ENCODE measurements at places on chromosomes 16 and 17.
A peak's percentile ranks its signal among the peaks of the same experiment; 100 is the strongest.

- DNase-seq, result no peak
Observed at GRCh38 chr16:26717826-26718225, 348.9 kb upstream of the C16orf82 start.

- peak; percentile 75 for DNase-seq
Observed at GRCh38 chr16:66357523-66357928, 9.0 kb upstream of the CDH5 start.

DNA sequence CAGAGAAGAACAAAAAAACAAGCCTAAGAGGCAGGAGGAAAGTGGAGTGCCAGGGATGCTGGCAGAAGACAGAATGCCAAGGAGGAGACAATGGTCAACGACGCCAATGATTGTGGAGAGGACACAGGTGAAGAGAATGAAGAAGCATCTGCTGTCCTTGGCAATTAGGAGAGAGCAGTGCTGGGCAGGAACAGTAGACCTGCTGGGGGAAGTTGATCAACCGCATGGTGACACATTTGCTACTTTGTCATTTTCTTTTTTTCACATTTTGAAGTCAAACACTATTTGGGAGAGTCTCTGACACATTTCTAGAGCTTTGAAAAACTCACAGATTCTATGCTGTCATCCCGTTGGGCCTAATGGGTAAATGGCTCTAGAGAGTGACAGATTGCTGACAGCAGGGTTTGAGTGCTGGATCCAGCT lies 1.1 kb upstream of the PIK3R6 start:
- peak; percentile 62 for DNase-seq

DNA sequence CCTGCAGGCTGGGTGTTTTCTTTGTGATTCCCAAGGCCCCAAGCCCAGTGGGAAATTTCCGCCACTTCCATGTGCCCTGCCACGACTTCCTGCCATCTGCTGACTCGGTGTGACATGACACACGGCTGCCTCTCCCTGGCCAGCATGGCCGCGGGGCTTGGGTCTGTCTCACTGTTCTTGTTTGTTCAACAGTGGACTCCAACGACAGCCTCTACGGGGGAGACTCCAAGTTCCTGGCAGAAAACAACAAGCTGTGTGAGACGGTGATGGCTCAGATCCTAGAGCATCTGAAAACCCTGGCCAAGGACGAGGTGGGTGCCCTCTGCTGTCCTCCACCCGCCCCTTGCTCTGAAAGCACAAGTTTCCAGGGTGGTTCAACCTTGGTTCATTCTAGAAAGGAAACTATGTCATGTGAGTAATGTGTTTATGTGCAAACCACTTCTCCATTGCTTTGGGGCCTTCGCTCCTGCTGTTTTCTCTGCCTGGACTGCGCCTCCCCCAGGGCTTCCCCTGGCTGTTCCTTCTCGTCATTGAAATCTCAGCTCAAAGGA lies 26.8 kb downstream of the KNOP1 start:
- DNase-seq, result no peak

DNA sequence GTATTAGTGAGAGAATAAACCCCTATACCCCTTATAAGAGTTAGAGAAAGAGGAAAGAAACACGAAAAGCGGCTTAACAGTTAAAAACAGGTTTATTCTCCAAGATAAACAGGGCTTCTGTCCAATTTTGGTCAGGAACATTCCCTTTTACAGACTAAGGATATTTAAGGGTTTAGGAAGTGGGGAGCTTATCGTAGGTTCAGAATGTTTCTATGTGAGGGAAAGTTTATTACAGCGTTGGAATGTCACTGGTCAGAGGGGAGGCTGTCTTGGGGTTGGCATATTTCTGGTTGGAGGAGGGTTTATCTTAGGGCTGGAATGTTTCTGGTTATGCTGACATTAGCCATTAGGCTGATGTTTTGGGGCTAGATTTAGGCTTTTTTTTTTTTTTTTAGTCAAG lies 34.1 kb upstream of the WWOX start:
- no peak for DNase-seq

- no peak for DNase-seq
Observed at GRCh38 chr16:72024862-72025382, 16.4 kb downstream of the DHODH start.

GRCh38 chr17:6691546-6691945 lies 21.6 kb downstream of the SLC13A5 start:
- no peak for DNase-seq

DNA sequence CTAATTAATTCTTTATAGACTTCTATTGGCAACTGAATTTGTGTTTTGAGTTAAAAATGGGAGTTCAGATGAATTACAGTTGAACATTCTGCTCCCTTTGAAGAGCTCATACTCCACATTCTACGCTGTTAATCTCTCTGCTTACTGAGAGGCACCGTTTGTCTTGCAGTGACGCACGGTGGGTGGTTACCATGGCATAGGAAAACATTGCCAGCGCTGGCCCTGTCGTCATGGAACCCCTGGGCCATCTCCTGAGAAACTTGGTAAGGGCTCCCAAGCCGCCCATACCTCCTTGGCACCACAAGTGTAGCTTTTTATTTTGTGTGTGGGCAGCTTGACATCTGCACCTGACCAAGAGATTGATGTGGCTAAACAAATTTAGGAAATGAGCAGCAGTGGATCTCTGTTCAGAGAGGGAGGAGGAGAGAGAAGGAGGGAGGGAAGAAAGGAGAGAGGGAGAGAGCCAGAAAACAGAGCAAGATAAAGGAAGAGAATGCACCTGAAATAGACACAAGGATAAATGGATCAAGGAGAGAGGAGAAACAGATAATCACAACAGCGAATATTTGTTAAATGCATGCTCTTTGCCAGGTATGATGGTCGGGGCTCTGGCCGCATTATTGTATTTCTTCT lies 398.5 kb downstream of the HAPSTR1 start:
- no peak for DNase-seq

DNA sequence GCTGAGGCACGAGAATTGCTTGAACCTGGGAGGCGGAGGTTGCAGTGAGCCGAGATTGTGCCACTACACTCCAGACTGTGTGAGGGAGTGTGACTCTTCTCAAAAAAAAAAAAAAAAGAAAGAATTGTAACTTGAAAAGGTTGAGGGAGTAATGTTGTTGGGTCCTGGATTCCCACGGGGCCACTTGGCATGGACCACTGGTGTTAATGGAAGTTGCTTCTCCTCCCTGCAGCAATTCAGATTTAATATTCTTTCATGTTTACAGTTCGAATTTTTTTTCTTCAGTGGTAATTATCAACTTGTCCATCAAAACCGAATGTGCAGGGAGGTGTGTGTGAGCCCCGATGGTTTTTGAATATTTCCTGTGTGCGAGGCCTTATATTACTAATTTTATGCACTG lies 7.2 kb downstream of the EPN2 start:
- DNase-seq, result no peak

- no peak for DNase-seq
Observed at GRCh38 chr16:72727565-72727964, 320.4 kb downstream of the ZFHX3 start.

- no peak for DNase-seq
Observed at GRCh38 chr17:7016886-7017826, 4.7 kb downstream of the RNASEK start.

- DNase-seq, result no peak
Observed at GRCh38 chr16:85276721-85277120, 164.4 kb upstream of the CIBAR2 start.

DNA sequence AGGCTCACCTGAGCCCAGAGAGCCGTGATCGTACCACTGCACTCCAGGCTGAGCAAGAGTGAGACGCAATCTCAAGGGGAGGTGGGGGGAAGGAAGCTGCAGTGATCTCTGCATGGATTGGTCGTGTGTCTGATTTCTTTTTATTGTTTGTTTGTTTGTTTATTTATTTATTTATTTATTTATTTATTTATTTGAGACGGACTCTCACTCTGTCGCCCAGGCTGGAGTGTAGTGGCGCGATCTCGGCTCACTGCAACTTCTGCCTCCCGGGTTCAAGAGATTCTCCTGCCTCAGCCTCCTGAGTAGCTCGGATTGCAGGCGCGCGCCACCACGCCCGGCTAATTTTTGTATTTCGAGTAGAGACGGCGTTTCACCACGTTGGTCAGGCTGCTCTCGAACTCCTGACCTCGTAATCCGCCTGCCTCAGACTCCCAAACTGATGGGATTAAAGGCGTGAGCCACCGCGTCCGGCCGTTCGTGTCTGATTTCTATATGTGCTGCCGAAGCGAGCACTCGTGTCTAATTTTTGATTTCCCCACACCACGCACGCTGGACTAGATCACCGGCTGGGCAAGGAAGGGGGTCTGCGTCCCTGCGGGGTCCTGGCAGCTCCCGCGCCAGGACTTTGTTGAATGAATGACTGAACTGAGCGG lies 448 bp upstream of the TNFRSF12A start:
- DNase-seq, result no peak

- DNase-seq, result no peak
Observed at GRCh38 chr16:73106329-73107034, 58.6 kb upstream of the ZFHX3 start.

DNA sequence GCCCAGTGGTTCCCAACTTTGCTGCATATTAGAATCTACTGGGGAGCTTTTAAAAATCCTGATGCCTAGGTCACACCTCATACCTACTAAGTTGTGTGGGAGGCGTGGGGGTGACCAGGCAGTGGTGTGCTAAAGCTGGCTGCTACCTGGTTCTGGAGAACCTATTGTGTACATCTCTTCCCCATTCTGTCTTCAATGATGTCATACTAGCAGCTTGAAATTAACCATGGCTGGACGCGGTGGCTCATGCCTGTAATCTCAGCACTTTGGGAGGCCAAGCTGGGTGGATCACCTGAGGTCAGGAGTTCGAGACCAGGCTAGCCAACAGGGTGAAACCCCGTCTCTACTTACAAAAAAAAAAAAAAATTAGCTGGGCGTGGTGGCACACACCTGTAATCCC lies 11.3 kb upstream of the NLK start:
- no peak for DNase-seq

- DNase-seq, result no peak
Observed at GRCh38 chr16:87757841-87758426, 7.9 kb downstream of the KLHDC4 start.

- peak; percentile 88 for DNase-seq
Observed at GRCh38 chr17:39231591-39232551, 6.1 kb upstream of the STAC2 start.

DNA sequence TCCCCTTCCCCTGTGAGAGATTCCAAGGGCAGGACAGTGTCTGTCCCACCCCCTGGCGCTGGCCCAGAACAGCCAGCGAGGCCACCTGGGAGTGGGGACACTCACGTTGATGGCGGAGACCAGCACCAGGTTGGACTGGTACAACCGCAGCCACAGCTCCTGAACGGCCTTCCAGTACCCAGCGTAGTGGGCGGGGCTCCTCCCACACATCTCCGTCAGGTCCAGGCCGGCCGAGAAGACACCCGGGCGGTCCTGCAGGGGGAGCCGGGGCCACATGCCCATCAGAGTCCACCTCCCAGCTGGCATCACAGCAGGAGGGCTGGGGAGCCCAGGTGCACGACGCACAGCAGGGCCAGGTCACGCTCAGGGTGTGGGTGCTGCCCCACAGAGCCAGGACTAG lies 7.1 kb downstream of the ECI1 start:
- no peak for DNase-seq

DNA sequence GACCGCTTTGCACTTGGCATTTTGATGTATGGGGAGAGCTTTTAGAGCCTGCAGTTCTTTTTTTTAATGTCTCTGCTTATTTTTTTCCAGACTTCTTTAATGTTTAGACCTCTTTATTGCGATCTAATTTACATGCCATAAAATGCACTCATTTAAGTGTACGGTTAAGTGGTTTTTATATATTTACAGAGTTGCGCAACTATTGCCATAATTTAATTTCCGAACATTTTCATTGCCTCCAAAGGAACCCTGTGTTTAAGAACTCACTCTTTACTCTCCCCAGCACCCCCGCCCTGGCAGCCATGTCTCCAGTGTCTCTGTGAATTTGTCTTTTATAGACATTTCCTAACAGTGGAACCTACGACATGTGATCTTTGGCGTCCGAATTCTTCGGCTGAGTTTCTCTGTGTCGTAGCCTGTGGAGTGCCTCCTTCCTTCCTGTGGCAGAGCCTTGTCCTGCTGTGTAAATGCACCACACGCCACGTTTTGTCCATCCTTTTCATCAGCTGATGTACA lies 24.0 kb downstream of the ZNF750 start:
- DNase-seq, result no peak

DNA sequence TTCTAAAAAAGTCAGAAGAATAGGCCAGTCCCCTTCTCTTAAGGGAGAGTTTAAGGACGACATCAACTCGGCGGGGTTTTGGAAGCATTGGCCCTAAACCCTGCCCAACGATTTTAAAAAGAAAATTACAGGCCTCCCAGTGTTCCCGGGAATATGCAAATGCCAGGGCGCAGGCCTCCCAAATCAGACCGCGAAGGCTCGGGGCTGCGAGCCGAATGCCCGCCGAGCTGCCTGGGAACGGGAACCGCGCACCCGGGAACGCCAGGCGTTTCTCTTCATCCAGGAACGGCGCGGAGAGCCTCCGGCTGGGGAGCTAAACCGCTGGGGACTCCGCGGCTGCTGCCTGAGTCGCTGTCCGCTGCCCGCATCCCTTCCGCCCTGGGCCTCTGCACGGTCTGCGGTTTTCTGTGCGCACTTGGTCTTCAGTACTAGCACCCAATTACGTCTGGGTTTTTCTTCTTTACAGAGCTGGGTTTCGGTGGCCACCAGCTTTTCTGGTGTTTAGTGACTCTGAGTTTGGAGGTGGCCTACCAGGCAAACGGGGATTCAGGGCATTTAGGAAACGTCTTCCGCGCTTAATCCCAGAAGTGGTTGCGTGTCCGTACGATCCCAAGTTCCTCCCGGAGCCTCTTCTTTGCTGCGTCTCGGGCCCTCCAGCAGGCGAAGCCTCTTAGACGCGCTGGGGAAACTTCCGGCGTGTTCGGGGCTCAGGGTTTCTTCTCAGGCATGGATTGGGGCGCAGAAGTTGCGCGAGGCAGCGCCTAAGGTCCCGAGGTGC lies 5.7 kb downstream of the IRX5 start:
- peak; percentile 42 for DNase-seq

GRCh38 chr16:1773703-1774447 lies 941 bp upstream of the MRPS34 start:
- no peak for DNase-seq

DNA sequence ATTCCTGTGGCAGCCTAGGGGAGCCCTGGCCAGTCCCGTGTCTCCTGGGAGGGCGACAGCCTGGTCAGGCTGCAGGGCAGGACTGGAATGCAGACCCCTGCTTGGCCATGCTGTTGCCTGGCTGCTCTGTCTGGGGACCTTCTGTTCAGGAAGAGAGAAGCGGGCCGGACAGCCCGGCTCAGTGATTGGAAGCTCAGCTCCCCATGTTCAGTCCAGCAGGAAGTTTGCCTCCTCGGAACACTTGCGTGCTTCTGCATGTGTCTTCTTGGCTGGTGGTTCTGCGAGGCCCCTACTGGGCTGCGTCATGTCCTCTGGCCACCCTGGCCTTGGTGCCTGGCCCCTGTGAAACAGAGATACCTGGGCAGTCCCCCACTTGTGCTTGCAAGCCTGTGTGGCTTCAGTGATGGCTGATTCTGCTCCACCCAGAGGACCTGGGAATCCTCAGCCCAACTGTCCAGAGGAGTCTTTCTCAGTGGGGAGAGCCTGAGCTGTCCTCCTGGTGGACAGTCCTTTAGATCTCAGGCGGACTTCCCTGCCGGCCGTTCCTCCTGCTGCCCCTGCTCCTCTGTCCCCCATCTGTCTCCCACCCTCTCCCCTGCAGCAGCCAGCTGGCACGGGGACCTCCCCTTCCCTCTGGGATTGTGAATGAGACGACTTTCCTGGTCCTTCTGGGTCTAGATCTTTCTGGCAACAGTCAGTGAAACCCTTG lies 279.5 kb downstream of the SEC14L1 start:
- no peak for DNase-seq
